Stimulated activated CD4-positive, alpha-beta T cell treated with anti-CD3 and anti-CD28 coated beads, Interleukin-1b, Interleukin-23, amount 100 ng/mL, for 4 hours (primary cell): ENCODE measurements at places on chromosomes 6 and 20.

DNA sequence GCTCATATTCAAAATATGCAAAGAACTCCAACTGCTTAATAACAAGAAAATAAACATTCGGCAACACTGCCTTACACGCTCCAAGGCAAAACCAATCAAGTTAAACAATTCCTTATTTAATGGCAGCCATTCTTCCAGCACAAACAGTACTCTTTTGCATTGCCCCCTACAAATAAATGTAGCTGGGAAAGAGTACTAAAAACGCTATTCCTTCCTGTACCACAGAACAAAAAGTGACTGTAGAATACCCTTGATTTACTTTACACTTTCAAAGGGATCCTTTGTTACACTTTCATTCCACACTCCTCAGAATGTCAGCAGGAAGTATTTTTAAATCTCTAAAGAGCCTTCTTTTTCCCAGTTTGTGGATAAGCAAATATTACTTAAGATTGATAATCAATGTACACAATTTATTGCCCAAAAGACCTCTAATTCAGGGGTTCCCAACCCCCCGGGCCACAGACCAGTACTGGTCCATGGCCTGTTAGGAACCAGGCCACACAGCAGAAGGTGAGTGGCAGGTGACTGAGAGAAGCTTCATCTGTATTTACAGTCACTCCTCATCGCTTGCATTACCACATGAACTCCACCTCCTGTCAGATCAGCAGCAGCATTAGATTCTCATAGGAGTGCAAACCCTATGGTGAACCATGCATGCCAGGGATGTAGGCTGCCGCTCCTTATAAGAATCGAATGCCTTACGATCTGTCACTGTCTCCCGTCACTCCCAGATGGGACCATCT is 51.6 kb downstream of the MBOAT1 start:
- DNase-seq, result no peak

DNA sequence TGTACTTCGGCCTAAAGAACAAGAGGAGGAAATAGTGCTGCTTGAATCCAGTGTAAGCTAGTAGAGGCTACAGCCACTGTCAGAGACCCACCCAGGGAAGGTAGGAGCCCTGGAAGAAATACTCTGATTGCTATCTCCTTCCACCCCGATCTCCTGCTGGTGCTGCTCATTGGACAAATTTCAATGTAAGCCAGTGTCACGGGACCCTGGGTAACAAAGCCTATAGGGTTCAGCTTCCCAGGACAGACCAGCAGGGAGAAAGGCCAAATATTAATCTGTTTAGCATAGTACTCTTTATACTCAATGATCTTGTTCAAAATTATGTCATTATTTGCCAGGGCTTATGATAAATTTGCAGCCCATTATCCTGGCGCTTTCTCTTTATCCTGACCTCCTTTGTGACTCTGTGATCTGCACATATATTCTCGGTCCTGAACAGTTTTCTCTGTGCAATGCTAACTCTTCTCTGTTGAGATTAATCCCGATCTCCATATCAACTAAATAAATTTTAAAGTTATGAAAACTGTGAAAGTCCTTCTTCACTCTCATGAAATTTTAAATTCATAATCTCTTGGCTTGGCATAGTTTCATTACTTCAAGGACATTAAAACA is 218.8 kb upstream of the PREP start:
- DNase-seq, result no peak

DNA sequence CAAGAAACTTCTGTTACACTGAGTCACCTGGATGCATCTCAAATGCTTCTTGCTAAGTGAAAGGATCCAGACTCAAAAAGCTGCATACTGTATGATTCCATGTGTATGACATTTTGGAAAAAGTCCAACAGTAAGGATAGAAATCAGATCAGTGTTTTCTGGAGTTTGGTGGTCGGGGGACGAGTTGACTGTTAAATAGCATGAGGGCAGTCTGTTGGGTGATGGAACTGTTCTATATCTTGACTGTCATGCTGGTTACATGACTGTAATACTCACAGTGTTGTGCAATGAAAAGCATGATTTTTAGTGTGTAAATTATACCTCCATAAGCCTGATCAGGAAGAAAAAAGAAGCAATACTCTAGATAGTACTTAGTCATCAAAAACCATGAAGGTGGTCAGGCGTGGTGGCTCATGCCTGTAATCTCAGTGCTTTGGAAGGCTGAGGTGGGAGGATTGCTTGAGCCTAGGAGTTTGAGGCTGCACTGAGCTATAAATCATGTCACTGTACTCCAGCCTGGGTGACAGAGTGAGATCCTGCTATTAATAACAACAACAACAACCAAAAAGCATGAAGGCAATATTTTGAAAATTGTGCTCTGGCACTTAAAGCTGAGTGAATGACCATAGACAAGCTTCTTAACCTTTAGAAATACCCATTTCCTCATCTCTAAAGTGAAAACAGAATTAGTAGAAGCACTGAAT is 30.5 kb upstream of the SASH1 start:
- DNase-seq, result no peak

- DNase-seq, result no peak
Measured at GRCh38 chr20:57522380-57523140, 2.4 kb downstream of the CTCFL start.

DNA sequence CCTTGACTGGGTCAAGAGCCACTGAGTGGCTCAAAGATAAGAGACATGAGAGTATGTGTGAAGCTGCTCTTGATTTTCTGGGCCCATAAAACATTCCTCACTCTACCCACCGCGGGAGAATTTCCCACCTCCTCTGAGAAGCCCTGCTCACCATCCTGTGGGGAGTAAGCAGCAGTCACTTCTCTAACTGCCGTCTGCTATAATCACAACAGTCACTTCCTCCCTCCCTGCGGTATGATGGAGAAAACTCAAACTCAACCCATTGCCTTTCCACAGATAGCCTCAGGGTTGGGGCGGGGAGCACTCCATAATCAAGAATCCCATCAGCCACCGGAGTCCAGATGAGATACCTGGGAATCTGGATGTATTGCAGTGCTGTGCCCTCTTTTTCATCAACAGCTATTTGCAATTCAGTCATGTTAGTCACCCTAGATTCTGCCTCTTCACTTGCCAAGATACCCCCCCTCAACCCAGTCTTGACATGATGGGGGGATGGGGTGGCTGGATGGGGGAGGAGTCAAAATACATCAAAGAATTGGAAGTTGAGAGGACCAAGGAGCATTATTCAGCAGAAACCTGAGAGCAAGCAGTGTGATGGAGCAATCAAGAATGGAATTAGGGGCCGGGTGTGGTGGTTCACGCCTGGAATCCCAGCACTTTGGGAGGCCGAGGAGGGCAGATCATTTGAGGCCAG is 5.1 kb downstream of the MOCS1 start:
- DNase-seq, result no peak

DNA sequence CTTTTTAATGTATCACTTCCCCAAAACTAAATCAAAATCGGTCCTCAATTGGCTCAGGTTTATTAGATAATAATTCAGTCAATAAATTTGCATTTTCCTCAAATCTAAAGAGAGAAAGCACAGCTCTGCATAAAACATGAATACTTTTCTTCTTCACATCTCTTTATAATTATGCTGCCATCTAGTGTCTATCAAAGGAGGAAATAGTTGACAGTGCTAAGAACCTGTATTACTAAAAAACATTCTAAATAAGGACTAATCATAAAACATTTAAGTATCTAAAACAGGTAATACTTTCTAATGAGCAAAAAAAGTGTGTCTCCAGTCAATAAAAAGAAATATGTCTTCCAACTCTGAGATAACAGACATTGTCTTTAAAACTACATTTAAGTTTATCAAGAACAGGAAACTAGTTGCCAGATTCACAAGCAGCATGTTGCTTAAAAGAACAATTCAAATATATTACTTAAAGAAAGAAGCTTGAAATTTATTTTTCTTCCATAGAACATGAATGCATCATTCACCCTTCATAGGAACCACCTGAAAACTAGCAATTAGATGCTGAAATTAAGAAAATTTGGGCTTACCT is 56.5 kb upstream of the DST start:
- DNase-seq, result no peak

DNA sequence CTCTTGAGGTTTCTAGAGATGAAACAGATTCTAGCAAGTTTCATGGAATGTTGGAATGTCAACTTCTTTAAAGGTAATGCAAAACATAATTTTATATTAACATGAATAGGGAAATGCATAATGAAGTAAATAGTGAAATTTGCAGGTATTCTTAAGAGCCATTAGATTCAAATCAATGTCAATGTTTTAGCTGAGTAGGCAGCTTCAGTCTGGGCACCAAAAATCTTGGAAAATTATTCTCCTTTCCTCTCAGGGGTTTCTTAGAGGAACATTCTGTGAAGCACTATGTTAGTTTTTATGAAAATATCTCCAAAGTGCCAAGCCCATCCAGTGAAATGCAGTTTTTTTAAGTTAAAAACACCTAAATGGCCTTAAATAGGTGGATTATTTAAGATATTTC is 300.8 kb downstream of the PAX1 start:
- no peak for DNase-seq

DNA sequence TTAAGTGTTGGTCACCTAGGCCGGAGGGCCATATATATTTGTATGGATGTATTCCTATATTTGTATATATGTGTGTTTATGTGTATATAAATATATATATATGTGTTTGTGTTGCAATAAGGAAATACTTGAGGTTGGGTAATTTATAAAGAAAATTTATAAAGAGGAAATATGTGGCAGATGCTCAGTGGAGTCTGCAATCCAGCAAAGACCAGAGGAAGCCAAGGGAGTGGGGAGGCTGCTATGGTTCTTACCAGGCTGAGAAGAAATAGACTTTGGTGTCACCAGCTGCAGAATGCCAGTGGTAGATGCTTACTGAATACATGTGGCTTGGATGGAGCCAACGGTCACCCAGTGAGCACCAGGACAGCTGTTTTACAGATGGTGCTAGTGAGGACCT is 97.4 kb upstream of the ELOVL5 start:
- DNase-seq, result no peak

DNA sequence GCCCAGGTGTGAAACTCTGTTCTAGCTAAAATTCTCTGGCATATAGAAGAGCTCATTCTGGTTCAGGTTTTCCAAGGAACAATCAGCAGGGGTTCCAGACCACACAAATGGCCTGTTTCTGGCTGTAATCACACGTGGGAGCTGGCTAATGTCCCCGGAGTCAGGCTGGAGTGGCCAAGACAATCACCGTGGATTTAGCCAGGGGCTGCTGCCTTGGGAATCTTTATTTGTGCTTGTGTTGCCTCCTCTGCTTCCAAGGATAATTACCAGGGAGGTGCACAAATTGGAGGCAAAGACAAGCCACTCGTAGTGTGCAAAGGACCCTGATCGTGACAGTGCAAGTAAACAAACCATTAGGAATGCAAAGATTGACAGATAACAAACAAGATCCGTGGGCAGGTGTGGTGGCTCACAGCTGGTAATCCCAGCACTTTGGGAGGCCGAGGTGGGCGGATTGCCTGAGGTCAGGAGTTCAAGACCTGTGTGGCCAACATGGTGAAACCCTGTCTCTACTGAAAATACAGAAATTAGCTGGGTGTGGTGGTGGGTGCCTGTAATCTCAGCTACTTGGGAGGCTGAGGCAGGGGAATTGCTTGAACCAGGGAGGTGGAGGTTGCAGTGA is 77.3 kb downstream of the KCNB1 start:
- no peak for DNase-seq

- DNase-seq, result no peak
Measured at GRCh38 chr6:30761791-30762429, 17.6 kb upstream of the IER3 start.

DNA sequence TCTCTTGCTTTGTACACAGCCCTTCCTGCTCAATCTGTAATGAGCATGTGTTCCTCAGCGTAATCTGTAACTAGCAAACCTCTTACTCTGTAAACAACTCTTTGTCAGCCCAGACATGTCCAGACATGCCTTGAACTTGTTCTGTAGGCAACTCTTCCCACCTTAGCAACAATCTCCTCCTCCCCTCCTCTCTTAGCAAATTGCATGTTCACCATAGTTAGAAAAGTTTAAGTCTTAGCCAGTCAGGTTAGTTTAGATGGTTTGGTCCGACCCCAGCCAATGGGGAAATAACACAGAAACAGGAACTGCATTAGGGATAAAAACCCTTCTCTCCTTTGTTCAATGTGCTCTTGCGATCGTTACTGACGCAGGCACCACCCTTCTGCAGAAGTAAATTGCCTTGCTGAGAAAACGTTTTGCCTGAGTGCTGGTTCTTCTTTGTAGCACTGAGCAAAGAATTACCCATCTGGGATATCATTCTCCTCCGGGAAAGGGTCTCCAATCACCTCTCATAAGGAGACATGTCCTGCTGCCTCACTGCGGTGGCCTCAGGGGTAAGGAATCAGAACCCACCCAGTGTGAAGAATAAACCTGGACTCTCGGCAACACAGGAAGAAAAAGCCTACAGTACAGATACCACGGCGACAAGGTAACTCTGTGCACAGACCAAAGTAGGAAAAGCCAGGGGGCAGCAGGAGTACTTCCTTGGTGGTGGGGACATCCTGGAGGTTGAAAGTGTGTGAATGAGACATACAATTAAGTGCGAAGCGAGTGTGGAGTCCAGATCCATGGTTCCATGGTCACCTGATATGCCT is 26.2 kb downstream of the PLN start:
- no peak for DNase-seq

DNA sequence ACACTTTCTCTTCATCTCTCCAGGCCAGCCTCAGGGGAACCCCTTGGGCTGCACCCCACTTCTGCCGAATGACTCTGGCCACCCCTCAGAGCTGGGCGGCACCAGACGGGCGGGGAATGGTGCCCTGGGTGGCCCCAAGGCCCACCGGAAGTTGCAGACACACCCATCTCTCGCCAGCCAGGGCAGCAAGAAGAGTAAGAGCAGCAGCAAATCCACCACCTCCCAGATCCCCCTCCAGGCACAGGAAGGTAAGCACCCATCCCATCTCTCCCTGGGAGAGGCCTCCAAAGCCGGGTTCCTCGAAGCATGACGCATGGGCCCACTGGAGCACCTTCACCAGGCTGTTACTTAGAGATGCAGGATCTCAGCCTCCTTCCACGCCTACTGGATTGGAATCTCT is 11.3 kb downstream of the MDFI start:
- DNase-seq, result no peak

DNA sequence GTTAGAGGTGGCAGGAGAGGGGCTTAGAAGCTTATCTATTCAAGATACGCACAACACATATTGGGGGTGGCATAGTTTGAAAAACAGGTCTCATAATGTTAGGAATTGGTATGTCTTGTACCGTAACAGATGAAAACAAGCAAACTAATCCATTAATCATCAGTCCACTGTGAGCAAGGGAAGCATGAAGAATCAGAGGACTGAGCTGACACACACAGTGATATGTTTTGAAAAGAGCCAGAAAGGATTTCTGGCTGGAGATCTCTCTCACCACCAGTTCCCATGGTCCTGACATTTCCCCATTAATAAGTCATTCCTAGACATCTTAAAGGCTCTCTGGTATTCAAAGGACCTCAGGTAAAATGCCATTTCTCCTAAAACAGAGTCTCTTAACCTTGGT is 158.8 kb upstream of the PHACTR1 start:
- DNase-seq, result no peak

- DNase-seq, result peak; percentile 23
Measured at GRCh38 chr6:107115695-107116327, 496 bp upstream of the BEND3 start.

DNA sequence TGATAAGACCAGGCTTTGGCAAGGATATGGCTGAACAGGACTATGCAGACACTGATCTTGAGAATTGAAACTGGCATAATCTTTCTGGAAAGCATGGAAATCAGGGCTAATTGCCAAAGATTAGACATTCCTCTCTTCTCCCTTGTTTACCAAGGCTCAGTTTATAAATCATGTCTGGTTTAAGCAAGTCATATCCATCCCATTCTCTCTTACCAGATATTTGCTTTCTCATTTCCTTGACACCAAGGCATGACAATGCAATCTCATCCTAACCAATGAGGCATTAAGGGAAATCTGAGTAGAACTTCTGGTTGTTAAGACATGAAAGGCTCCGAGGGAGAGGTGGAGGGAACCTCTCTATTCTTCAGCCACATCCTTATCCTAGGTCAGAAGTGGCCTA is 110.3 kb upstream of the CEP85L start:
- no peak for DNase-seq
